ENCODE measurements at places on chromosomes 16 and 17.

DNA sequence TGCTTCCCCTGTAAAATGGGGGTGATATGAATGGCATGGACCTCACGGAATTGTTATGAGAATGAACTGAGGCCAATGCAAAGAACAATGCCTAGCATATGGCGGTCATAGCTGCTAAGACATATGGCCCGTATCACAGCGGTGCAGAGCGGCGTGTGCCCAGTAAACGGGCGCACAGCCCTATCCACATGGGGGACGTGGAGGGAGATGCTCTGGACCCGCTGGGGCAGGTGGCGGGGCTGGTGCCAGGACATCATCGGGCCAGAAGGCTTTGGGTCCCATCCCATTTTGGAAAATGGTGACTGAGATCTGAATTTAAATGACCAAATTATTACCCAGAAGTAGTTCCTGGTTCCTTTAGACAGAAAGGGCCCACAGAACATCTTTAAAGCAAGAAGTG is 18.5 kb upstream of the CPSF4L start:
- DNase-seq, result no peak

DNA sequence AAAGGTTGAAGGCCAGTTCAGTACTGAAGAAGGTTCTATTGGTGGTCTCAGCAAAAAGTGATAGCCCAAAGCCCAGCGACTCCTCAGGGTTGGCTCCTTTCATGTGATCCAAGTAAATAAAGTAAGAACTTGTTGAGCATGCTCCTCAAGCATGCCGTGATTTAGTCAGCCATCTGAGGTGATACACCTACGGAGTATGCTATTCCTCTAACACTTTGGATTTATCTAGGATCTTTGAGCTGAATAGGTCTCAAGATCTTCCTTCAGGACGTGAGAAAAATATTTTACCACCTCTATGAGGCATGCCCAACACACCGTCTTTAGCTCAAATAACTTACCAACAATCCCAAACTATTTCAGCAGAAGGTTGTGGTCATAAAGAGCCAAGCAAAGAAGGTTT is 153.3 kb upstream of the CORO6 start:
- DNase-seq, result no peak

- no peak for DNase-seq
Measured at GRCh38 chr16:10987361-10988163, 43.2 kb downstream of the CLEC16A start.

- no peak for DNase-seq
Measured at GRCh38 chr16:85611444-85612190, 1.5 kb upstream of the GSE1 start.

DNA sequence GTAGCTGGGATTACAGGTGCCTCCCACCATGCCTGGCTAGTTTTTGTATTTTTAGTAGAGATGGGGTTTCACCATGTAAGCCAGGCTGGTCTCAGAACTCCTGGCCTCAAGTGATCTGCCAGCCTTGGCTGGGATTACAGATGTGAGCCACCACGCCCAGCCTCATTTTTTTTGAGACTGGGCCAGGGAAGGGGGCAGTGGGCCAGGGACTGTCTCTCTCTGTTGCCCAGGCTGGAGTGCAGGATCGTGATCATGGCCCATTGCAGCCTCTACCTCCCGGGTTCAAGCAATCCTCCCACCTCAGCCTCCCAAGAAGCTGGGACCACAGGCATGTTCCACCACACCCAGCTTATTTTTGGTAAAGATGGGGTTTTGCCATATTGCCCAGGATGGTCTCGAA is 16.0 kb downstream of the RSL1D1 start:
- no peak for DNase-seq

GRCh38 chr16:88343271-88343791 is 39.4 kb upstream of the ZNF469 start:
- no peak for DNase-seq

GRCh38 chr16:2019518-2019920 is at the start of gene NPW:
NPW (plus strand) TSS chr16:2019785.
- DNase-seq, result no peak

- no peak for DNase-seq
Measured at GRCh38 chr16:89993971-89994370, 25.3 kb downstream of the DBNDD1 start.

DNA sequence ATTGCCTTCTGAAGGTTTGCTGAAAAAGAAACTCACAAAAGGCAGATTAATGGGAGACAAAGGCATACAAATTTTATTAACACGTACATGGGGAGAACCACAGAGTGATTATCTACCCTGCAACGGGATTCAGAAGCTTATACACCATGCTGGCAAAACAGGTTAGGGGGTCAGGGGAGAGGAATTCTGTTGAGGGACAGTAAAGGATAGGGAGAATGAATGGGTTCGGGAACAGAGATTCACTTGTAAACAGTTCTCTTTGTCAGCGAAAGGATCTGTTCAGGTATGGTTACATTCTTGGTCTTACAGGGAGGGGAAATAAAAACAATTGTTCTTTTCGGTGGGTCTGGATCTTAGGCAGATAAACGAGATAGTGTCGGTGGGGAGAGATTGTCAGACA is 54.3 kb upstream of the B4GALNT2 start:
- no peak for DNase-seq

GRCh38 chr17:4332296-4332970 is 34.0 kb downstream of the UBE2G1 start:
- DNase-seq, result peak; percentile 57

DNA sequence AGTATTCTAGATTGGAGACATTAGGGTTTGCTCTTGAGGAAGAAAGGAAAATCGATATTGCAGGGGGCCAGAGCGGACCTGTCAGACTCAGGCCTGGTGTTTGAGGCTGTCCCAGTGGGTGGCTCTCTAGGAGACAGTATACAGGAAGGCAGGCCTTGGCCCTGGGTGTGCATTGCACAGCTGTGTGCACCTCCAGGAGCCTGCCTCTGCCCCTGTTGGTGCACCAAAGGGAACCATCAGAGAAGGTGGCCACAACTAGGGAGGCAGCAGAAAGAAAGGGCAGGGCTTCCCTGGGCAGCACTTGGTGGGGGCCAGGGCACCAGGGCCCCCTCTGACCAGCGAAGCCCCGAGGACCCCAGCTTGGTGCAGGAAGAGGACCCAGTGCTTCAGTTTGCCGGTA is 188.0 kb downstream of the NTN1 start:
- no peak for DNase-seq

GRCh38 chr17:68394608-68395331 is 62.5 kb downstream of the WIPI1 start:
- DNase-seq, result no peak

GRCh38 chr16:89672177-89672941 is 14.1 kb upstream of the CDK10 start:
- no peak for DNase-seq

- DNase-seq, result no peak
Measured at GRCh38 chr17:82092628-82092994, 5.4 kb downstream of the FASN start.

DNA sequence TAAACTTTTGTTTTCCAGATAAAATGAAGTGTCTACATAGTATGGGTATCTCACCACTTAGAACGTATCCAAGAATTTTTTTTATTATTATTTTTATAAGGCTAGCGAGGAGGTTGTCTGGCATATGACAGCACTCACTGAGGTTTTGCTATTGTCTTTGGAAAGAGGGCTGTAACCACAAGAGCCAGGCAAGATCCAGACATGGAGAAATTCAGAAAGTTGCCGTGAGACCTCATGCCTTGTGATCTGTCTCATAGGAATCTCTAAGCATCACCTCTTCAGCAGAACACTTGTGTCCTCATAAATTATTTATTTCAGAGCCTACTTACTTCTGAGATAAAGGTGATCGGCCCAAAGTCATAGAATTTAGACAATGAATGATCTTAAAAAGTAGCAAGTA is 410.8 kb downstream of the CDH11 start:
- no peak for DNase-seq

DNA sequence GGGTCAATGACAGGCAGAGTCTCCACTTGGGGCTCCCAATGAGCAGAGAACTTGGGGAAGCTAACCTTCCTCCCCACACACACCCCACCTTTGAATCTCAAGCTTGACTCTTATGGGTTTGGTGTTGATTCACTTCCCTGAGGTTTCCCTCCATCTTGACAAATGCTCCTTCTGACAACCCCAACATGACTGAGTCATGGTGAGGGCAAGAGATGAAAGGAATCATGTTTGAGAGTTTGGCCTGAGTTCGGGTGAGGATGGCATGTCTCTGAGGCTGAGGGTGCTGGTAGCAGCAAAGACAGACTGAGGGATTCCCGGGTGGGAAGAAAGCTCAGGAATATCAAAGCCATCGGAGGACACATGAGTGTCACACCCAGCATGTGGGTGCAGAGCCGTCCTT is 18.7 kb downstream of the KRT9 start:
- DNase-seq, result no peak

DNA sequence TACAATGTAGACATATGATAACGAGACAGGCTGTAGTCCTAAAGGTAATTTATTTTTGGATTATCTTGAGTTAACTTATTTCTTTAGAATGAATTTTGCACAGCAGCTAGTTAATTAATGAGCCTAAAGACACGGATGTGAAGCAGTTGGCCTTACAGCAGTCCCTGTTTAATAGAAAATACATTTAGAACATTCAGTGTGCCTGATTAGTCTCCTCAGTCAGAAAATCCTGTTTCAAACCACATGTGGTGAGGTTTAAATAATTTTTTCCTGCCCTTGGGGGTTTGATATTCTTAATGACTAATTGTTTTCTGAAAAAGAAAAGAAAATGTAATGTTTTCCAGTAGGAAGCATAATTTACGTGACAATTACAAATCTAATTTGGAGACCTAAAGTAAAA is 494.2 kb upstream of the CDH8 start:
- DNase-seq, result no peak

GRCh38 chr17:69143151-69143550 is 1.5 kb upstream of the ABCA6 start:
- DNase-seq, result no peak

DNA sequence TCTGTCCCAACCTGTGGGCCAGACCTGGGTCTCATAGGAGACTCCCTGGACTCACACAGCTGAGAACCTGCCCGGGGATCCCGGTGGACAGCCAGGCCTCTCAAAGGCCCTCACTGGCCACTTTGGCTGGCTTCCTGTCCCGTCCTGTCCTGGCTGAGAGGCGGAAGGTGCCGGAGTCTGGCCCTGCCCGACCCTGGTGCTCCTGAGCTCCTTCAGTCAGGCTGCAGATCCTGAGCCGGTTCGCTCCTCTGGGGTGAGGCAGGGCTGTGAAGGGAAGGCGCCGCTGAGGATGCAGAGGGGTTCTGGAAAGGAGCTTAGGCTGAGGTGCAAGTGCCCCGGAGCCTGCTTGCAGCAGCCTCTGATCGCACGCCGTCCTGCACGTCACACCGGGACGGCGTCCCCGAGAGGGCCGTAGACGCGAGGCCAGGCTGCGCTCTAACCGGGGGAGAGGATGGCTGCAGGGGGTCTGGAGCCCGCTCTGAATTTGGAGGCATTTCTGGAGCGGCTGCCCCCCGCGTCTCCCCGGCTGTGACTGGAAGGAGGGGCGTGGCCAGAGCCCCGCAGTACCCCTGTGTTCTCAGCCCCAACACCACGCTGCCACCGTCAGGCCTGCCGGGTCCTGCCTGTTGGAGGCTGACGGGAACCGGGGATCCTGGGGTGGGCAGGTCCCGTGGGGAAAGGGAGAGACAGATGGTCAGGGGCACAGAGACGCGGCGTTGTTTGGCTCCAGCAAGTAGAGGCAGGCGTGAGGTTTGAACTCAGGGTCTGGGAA is 4.1 kb downstream of the HGS start:
- DNase-seq, result no peak

DNA sequence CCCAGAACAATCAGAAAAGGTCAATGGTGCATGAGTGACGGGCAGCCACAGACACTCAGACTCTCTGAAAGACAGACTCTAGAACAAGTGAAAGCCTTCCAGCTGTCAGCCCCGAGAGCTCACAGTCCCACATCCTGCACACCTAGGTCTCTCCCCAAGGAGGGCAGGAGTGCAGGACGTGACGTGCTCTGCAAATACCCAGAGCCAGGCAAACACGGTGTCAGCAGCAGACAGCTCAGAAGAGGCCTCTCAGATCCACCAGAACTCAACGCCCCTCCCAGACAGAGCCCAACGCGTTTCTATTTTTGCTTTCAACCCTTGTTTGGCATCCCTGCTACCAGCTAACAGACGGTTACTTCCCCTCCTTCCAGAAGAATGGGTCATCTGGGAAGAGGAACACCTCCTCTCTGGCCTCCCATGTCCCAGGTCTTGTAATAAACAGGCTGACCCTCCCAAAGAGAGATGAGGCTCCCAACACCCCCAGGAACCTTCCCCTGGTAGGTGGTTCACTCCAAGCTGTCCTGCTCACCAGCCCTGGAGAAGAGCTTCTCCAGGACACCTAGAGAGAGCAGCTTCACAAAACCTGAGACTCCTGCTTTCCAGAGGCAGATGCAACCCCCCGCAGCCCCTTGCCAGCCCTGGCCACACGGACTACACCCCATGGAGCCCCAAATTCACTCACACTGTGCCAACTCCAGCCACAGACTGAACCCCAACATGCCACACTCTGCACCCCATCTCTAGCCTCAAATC is 7.6 kb downstream of the PITPNM3 start:
- no peak for DNase-seq

DNA sequence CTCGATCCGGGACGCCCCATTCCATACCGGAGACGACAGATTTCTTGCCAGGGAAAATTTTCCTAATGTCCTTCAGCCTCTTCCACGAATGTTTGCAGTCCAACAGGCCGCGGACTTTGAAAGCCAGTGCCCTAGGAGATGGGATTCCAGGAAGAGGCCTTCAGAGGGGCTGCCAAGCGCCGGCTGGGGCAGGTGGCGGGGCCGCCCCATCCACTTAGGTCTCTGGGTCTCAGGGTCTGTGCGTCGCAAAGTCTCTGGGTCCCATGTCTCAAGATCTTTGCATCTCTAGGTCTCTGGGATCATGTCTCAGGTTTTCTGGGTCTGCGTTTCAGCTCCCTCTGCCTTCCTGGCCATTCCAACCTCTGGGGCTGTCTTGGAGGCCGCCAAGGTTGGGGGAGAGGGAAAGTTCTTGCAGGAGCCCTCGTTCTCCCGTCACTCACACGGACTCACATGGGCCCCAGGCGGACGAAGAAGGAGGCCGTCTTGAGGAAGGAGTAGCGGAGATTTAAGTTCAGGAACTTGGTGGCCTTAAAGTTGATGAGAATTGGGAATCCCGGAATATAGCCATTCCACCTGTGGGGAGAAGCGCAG is 7.2 kb downstream of the ALOX12B start:
- no peak for DNase-seq

DNA sequence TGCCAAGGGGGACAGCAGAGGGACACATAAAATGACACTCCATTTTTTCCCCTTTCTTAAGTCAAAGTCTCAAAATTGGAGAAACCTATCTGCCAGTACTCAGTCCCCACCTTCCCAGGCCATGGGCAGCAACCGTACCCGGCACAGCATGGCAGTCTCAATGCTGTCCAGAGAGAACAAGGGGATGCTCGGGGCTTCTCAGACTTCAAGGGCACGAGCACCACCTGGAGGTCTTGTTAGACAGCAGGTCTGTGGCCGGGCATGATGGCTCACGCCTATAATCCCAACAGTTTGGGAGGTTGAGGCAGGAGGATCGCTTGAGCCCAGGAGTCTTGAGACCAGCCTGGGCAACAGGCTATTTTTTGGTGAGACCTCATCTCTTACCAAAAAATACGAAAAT is 3.2 kb downstream of the DNAH17 start:
- DNase-seq, result peak; percentile 7
